ENCODE measurements at places on chromosomes 6 and 20.

DNA sequence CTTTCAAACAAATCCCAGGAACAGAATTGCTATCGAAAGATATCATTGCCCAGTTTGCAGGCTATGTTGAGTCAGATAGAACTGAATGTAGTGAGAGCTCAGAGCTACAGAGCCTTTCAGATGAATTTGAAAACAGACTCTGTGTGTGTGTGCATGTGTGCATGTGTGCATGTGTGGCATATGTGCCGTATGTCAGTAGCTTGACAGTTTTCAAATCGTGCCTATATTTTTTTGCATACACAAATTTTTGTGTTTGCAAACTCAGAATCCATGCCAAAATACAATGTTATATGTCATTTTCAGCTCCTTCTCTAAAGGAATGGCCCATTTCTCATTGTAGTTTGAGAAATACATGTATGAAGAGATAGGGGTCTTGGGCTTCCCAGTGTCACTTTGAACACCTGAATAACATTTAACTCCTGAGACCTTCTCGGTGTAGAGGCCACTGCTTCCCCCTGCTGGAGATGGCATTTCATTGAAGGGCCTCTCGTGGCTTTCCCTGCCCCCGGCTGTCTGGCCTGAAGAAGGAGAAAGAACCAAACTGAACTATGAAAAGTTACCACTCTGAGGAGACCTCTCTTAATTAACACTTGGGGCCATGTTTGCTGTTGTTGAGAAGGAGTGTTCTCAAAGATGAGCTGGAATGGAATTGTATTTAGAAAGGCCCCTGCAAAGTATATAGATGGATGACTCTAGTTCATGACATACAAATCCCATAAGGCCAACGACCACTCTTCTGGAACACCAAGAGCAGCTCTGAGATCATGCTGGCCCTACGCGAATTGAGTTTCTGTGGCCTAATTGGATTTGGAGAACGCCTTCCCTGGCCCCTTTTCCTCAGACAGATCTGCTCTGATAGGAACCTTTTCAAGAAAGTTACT is 58.7 kb downstream of the VAPB start:
- DNase-seq, result peak; percentile 11

GRCh38 chr20:14049111-14049510 is 53.8 kb downstream of the MACROD2 start:
- DNase-seq, result no peak

DNA sequence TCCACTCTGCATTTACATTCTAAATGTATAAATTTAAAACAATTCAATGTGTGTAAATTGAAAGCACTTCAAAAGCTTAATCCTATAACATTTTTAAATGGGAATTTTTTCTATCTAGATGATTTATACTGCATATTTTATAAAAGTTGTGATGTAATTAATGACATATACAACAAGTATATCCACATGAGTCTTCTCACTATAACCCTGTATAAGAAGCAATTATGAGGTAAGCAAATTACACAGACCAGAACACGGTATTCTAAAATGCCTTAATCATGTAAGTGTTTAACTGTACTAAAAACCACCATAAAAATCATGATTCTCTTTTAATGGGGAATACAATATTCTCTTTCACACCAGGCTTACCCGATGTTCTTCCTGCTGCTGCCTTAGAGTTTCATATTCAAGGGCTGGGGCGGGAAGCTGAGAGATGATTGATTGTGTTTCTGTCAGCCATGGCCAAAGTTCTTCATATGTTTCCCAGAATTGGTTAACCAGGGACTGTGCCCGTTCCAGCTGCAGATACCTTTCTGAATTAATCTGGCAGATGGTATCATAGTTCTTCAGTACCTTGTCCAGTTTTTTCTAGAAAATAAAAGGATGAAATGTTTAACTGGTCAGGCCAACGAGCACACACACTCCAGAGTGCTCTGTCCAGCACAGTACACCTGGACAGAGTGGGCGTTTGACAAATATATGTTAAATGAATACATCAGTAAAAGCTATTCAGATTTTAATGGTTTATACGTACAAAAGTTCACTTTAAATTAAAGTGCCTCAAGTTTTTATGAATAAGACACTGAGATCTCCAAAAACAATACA is 127.4 kb downstream of the DST start:
- DNase-seq, result no peak

DNA sequence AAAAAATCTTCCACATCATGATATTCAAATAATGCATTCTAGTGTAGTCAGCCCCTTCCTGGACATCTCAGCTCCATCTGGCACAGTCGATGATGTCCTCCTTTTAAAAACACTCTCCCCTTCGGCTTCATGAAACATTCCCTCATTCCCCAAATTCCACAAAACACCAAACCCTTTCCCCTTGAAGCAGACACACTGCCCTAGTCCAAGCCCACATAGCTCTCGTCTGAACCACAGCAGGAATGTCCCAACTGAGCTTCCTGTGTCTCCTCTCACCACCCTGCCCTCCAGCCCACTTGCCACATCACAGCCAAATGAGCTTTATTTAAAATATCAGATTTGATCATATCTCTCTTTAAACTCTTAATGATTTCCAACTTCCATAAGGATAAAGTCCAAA is 106.4 kb upstream of the CARMIL1 start:
- no peak for DNase-seq

GRCh38 chr6:102525336-102525735 is 1131.8 kb downstream of the GRIK2 start:
- DNase-seq, result no peak

- no peak for DNase-seq
These were observed 23.7 kb downstream of the EZR start for GRCh38 chr6:158795516-158795915.

GRCh38 chr20:58598211-58599015 is 52.7 kb upstream of the STX16 start:
- DNase-seq, result no peak

- no peak for DNase-seq
These were observed 258.5 kb downstream of the EYA4 start for GRCh38 chr6:133499662-133500061.

DNA sequence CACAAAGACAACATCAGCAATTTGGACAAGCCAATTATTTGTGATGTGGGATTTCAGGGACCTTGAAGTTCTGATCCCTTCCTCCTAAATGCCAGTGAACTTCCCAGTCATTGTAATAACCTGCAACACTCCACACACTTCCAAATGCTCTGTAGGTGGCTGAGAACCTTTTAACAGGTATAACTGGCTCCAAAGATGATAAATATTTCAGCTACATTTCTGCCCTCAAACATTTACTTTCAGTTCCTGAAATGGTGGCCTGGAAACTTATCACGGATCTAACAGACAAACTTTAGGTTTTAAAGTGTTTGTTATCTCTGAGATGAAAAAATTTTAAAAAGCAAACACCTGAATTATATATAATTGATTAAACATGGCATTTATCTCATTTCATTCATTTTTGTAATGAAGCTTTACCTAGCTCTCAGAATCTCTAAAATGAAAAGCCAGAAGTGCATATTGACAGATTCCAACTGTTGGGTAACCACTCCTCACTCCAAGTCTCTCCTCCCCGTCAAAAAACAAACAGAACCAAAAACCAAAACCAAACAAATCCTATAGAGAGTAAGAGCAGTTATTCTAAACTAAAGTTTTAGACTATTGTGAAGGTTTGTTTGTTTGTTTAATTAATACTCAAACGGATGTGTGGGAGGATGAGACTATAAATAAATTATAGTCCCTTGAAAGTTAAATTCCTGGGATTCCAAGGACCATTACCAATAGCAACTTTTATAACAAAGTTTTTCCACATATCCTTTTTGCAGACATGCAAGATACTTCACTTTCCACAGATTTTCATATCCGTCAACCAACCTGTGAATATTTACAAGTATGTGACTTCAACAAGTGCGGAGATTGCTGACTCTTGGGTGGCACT is 12.4 kb upstream of the KIAA0408 start:
- DNase-seq, result no peak

- no peak for DNase-seq
These were observed 124.3 kb downstream of the IPCEF1 start for GRCh38 chr6:154232013-154232910.

DNA sequence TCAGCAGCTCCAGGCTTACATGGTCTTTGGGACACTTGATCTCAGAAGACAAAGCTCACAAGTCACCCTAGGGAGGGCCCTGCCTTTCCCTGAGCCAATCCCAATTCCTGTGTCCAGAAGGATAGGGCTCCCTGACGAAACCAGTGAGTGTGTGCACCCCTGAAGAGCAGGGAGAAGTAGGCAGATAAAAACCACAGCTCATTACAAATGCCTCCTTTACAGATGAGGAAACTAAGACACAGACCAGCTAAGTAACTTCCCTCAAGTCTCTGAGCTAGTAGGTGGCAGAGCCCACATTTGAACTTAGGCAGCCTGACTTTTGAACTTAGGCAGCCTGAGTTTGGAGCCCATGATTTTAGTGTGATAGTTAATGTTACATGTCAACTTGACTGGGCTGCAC is 6.7 kb upstream of the ZFAND3 start:
- no peak for DNase-seq

DNA sequence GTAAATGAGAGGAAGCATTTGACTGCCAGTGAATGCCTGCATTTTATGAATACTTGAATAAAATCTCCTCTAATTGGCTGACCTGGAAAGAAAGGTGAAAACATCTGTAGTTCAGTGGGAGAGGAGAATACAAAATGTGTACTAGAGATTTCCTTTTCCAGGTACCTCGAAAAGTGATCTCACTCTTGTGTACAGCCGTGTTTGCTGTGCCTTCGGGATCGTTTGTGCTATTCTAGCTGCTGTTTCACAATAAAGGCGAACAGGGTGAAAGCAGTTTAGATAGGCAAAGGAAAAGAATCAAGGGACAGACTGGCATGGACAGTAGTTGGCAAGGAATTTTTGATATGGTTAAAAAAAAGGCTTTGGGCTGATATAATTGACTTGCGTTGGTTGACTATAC is 112.3 kb downstream of the ARID1B start:
- no peak for DNase-seq

DNA sequence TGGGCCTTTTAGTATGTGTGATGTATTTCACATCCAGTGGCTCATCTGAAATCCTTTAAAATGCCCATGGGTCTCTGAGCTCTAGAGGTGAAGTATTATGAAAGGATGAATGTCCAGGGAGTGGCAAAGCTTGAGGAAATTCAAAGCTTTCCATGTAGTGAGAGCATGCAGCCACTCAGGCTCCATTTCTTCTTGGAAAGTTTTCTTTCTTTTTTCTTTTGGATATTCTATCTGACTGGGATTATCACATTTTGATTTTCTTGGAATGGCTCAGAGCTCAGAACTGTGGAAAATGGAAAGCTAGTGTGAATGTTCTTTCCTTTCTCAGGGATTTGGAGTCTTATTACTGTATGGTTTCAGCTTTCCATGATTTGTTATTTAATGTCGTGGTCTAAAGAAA is 397.4 kb downstream of the CD109 start:
- DNase-seq, result no peak

GRCh38 chr6:73372516-73372915 is 2.8 kb upstream of the OOEP start:
- DNase-seq, result no peak

GRCh38 chr20:35578469-35578868 is 36.6 kb downstream of the ERGIC3 start:
- no peak for DNase-seq

DNA sequence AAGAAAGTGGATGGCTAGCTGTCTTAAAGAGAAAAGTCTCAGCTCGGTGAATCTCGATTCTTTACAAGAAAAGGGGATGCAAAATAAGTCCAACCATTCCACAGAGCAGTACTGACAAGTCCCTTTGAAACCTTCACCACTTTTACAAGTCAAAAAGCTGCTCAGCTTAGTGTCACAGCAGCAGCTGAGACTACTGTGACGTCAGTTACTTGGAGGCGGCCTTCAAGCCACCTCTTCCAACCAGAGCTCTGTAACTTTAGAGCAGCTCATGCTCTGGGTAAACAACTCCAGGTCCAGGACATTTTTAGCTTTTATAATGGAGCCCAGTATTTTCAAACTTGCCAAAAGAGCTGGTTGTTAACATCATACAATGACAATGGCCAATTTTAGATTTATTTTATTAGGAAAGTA is at the start of gene KIAA0408:
Gene KIAA0408 (minus strand): TSS at position 159 of the 411 bp plus-strand sequence. CDS start 5,408 bp downstream, outside the sequence.
- DNase-seq, result no peak

DNA sequence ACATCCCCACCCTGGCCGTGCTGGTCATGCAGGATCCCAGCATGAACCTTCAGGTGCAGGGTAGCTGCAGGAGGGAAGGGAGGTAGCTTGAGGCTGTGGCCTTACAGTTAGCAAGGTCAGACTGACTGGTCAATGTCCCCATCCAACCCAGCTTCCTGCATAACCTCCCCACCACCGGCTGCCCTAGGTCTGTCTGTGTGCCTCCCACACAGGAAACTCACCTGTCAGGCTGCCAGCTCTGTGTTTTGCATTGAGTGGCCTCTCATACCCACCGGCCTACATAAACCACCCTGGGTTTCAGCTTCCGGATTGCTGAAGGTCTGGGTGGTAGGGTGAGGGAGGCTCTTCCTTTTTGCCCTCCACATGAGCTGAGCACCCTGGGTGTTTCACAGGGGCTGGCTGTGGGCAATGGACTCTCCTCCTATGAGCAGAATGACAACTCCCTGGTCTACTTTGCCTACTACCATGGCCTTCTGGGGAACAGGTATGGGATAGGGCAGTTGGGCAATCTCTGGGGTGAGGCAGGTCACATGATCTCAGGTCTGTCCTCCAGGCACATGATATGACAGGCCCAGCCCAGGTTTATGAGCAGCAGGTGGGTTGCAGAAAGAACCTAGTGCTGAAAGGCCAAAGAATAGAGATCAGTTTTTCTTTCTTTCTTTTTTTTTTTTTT is 1.8 kb downstream of the CTSA start:
- DNase-seq, result no peak

DNA sequence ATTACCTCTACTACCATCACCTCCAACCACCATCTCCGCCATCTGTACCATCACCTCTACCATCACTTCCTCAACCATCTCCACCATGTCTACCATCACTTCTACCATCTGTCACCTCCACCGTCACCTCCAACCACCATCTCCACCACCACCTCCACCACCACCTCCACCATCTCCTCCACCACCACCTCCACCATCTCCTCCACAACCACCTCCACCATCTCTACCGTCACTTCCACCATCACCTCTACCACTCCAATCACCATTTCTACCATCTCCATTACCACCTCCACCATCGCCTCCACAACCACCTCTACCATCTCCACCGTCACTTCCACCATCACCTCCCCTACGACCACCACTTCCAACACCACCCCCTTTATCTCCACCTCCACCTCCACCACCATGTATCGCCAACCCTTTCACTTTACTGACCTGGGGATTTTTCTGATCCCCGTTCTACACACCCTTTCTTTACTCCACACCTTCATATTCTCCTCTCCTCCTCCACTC is 2.3 kb downstream of the IPCEF1 start:
- DNase-seq, result no peak

- DNase-seq, result peak; percentile 35
These were observed 1.5 kb upstream of the MSH5 start for GRCh38 chr6:31737991-31738979.

DNA sequence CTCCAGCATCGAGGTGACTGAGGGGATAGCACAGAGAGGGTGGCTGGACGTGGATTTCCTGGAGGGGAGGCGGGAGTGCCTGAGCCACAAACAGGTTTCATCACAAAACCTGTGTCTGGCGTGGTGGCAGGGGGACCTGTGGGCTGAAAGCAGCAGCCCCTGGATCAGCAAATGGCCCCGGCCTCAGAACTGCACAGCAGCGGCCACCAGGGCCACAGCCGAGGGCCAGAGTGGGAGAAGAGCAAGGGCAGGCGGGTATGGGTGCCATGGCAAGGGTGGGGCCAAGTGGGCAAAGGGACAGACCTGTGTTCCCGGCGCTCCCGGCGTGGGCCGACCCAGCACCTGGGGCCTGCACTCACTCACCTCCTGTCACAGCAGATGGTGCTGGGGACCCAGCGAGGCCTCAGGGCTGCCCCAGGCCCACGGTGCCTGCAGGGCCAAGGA is 19.0 kb downstream of the NTSR1 start:
- no peak for DNase-seq
